ENCODE measurements at places on chromosomes 7 and 10.

DNA sequence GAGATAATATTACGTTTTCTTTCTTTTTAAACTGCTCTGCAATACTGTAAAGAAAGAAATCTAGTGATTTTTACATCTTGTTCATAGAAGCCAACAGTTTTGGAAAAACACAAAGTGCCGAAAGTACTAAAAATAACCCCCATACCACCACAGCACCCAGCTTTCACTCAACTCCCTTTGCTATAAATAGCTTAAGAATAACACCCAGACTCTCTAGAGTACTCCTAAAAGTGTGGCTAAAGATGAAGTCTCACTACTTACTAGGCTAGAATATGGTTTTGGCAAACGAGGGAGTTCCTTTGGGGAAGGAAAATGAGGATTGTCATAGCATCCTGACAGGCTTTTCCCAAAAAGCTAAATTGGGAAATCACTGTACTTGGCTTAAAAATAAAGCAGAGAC lies 151.8 kb upstream of the ANK3 start:
- DNase-seq = no peak

DNA sequence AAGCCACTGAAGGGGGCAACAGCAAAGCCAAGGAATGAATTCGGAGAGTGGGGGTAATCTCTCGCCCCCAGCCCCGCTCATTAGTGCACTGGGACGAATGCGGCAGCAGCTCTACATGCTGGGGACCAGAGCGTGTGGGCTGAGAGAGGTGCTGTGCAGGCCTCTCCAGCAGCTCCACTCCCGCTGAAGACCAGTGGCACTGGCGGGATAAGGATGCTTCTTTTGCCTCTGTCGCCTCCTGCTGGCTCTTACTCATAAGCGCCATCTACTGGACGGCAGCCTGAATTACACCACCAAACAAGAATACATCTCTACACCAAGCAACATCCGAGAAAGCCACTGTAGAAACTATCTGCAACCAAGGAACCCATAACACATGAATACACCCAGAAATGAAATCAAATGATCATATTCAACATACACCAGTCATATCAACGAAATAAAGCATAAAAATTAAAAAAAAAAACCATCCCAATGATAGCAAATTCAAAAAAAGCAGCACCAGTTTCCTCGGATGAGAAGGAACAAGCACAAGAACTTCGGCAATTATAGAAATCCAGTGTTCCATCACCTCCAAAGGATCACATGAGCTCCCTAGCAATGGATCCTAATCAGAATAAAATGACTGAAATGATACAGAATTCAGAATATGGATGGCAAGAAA lies 79.0 kb upstream of the TMEM168 start:
- peak; percentile 44 for DNase-seq

- DNase-seq = no peak
Measured at GRCh38 chr10:119348516-119349240, 141.3 kb downstream of the GRK5 start.

- no peak for DNase-seq
Measured at GRCh38 chr7:90536449-90536848, 59.7 kb upstream of the CDK14 start.

- DNase-seq = no peak
Measured at GRCh38 chr7:42211938-42212337, 25.1 kb downstream of the GLI3 start.

DNA sequence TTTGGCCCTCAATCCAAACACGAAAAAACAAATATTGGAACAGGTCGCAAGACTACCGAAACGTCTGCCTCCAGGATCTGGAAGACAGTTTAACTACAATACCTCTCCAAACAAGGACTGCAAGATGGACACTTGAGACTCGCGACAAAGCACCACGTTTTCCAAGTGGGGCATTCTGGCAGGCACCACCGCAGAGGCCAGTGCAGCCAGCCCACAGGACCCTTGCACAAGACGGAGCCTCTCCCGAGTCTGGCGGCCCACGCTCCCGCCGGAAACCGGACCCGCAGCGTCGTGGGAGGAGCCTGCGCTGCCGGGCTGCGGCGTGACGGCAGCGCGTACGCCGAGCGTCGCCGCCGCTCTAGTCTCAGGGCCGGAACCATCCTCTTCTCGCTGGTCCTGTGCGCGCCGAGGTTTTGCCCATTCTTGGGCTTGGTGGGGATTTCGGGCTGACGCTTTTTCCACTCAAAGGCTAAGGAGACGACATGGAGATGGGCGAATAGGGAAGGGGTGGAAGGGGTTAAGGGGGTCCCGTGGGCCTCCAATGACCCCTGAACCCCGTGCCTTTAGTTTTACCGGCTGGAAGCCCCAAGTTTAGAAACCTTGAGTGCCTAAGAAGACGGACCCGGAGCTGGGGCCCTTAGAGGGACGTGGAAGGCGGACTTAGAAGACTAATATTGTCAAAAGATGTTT lies at the start of gene ORC5:
Gene ORC5, minus strand, starts transcription at position 283 of the 690 bp plus-strand sequence. Its CDS starts 109 bp downstream, at position 174.
- peak; percentile 90 for DNase-seq

DNA sequence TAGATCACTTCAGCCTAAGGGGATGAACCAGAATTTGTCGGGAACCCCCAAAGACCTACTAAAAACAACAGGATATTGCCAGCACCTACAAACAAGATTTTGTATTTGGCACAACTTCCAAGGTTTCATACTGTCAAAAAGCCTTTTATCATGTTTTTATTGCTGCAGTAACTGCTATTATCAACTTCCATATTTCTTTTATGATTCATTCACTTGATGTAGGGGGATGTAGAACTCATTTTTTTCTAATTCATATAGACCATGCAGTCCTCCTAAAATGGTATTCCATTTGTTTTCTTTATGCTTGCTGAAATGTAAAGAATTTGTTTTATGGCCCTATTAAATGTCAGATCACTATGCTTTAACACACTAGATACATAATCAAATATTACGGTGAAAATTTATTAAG lies 30.0 kb upstream of the WNT16 start:
- DNase-seq = no peak
